Kidney glomerular epithelial cell (primary cell): ENCODE measurements at places on chromosomes 3 and 15.

DNA sequence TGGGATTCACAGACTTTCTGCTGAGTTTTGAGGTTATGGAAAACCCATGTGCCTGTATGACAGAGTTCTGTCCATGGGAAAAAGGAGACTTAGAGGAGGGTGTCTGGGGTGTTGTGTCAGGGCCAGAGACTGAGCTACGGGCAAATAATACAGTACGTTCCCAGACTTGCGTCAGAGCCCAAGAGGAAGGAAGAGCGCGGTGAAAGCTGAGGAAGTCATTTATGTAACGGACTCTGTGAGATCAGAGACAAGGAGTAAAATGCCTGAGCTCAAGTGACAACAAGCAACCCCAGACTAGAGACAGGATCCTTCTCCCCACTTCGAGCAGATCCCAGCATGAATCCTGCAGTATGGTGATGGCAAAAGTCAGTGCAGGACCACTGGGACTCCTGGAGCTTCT lies 368.6 kb upstream of the MCTP2 start:
- no peak for DNase-seq

DNA sequence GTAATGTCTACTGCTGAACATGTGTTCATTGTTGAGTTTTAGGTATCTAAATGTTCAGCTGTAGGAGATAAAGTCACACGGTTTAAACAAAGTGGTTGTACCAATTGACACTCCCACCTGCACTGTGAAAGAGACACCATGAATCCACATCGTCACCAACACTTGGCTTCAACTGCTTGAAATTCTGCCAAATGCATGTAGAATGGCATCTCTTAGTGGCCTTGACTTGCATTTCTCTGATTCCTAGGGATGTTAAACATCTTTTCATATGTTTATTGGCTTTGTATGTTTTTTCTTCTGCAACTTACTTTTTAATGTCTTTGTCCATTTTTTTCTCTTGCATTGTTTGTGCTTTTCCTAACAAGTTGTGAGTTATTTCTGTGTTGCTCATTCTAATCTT lies 43.4 kb downstream of the RPLP1 start:
- no peak for DNase-seq

DNA sequence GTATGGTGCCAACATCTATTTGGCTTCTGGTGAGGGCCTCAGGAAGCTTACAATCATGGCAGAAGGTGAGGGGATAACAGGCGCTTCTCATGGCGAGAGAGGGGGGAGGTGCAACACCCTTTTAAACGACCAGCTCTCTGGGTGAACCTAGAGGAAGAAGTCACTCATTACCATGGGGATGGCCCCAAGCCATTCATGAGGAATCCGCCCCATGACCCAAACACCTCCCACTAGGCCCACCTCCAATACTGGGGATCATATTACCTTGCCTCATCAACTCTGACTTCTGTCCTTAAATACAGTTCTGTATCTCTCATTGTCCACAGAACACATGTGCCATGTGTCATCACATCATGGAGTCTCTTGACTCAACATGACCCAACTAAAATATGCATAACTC lies 37.5 kb upstream of the CLRN1 start:
- DNase-seq = no peak

DNA sequence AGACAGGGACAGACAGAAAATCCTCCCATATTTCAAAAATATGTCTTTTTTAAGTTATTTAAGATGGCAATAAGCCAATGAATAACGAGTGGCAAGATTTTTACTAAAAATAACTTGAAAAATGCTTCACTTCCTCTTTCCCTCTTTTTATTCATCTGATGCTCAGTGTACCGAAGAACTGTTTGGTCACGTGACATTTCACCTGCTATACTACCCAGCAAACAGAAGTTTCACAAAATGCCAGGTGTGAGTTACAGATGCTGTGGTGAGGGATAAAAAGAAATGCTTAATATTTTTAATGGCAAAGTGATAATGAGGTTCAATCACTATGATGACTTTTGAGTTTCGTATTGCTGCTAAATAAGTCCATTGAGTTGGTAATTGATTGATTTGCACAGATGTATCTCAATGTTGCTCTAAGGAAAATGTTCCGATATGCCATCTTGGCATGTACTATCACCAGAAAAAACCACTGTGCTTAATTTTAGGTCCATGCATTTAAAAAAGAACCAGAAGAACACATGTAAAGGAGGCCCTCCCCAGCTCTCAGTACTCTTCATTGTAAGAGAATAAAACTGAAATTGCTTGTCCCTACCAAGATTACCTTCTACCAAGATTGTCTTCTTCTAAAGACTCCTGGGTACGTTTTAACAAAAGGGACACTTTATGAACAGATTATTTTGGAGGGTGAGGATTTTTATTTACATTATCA lies 26.0 kb upstream of the SEC62 start:
- no peak for DNase-seq

GRCh38 chr3:20539666-20540065 lies 353.7 kb upstream of the SGO1 start:
- no peak for DNase-seq

DNA sequence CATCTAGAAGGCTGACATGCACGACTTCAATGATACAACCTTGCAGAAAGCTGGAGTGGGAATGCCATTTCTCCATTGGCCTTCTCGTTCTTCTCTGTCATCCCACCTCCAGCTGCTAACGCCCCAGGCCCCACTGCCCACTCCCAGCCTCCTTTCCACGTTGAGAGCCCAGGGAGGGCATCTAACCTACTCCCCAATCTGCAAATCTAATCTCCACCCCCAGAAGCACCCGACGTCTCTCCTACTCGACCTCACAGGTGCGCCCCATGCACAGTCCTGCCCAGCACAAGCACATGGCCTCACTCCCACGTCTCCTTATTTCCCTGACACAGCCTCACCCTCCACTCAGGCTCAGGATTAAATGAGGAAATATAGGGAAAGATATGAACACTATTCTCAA lies 33.4 kb downstream of the IL12A start:
- no peak for DNase-seq

DNA sequence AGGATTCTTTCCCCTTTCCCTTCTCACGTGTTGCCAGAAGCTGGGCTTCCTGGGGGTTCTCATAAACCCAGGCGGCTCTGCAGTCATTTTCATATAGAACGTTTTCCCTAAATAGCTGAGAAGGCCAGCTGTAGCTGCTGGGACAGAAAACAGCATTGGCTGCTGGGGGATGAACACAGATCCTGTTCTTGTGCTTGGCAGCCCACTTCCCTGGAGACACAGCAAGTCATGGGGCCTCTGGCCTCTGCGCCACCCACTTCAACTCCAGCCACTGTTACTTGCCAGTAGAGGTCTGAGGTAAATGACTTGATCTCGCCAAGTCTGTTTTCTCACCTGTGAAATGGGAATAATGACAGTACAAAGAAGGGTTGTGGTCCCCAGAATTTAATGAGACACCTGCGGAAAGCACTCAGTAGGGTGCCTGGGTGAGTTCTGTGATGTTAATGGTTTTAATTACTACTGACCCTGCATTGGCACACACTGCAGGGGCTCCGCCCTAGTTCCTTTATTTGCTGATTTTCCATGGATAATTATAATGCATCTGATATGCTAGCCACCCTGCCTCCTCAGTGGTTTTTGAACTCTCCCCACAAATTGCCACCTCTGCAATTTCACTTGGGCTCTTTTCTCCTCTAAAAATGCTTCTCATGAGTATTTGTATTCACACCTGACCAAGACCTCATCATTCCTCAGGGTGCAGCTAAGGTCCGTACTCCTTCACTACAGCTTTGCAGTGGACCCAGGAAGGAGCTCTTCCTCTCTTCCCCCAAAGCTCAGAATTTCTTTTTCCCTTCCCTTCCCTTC lies 274.7 kb downstream of the RPLP1 start:
- DNase-seq = no peak
